Astrocyte (in vitro differentiated cells and primary cell): ENCODE measurements at places on chromosomes 11 and 22. TPM values are rescaled to one million over a fixed set of nuclear protein-coding genes. Genes with fewer than 3 reads are reported as not detected.

DNA sequence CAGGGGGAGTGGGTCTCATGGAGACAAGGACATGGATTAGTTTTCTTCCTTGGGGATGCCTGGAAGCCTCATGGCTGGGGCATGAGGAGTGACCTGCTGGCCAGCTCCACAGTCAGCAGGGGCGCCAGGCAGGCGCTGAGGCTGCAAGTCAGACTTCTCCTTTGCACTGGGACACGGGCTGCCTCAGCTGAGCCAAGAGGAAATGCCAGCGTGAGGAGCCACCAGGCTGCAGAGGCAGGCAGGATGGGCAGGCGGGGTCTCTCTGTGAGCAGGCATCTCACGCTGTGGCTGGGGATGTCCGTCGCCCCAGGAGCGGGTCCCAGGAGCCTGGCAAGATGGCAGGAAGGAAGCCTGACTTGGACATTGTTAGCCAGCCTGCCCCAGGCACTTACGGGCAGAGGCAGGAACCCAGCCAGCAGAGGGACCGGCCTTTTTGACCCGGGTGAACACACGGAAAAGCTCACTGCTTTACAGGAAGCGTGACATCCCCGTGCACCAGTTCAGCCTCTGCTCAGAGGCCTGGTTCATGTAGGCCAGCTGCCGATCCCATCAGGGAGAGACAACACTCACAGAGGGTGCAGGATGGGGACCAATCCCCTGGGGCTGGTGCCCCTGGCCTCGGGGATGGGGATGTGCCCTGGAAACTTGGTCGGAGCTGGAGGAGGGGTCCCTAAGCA lies 10.2 kb downstream of the GNB1L start:
- peak; percentile 31 for DNase-seq

DNA sequence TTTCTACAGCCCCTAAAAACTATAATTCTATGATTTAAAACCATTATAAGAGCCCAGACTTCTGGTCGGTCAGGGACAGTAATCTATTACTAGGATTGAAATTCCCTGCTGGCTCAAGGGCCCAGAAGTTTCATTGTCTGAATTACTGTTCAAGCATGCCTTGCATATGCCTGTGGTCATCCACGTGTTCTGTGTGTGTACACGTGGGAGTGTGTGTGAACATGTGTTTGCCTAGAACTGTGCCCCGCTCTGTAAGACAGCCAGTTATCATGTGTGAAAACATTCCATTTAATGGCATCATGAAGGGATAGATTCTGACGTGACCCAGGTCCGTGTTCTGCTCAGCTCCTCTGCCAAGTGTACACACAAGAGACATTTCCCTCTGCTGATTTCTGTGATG lies 189.3 kb upstream of the NECTIN1 start:
- no peak for DNase-seq

GRCh38 chr11:33942954-33943353 lies 51.1 kb upstream of the LMO2 start:
- DNase-seq, result peak; percentile 94

DNA sequence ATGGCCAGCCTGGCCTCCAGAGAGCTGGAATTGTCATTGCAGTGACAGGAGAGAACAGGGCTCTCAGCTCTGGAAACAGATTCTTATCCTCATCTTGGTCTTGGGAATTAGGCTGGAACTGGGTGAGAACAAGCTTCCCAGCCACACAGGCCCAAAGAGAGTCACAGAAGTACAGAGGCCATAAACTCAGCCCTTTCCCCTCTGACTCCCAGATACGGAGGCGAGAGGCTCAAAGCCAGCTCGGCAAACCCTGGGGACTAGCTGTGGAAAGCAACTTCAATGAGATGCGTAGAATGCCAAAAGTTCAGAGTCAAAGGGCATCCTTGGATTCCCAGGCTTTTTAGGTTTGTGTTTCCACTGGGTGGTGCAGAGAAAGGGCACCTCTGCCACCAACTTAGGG lies 14.3 kb upstream of the ABCC8 start:
- DNase-seq, result no peak

DNA sequence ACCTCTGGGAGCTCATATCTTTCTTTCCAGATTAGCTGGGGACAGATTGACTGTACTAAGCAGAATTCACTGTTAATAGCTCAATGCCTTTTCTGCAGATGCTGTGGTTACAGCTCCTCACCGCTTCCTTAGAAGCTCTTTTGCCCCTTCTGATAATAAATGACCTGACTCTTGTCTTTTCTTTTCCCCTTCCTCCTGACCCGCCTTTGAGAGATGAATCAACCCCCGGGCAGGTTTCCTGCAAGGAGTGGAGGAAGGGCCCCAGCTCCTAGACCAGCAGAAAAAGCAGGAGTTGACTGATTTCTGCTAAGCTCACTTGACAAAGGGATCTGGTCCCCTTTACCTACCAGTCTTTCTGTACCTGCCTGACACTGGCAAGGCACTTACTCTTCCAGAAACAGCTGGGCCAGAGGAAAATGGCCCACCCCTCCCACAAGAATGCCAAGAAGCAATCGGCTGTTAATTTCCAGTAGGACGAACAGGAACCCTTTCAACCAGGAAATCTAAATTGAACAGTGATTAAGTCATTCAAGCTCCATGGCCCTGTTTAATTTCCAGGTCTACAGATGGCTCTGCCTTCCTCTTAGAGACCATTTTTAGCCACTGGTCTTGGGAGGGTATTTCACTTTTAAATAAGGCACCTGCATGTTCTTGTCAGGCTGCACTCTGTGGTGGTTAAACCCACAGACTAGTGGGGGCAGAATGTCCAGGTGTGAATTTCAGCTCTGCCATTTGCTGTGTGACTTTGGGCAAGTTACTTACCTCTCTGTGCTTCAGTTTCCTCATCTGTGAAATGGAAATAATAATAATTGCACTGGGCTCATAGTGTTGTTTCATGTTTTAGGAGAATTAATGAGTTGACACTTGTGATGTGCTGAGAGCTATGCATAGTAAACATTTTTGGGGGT lies 67.5 kb downstream of the PRR5L start:
- peak; percentile 78 for DNase-seq

DNA sequence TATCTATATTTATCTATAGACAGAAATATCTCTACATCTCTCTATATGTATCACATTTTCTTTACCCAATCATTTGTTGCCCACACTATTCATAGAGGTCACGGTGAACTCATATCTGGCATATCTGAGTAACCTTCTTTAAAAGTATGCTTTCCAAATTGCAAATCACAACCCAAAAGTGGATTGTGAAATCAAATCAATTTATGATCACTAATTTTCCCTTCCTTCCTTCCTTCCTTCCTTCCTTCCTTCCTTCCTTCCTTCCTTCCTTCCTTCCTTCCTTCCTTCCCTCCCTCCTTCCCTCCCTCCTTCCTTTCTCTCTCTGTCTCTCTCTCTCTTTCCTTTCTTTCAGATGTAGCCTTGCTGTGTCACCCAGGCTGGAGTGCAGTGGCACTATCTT lies 448.0 kb upstream of the CCDC90B start:
- DNase-seq, result no peak

DNA sequence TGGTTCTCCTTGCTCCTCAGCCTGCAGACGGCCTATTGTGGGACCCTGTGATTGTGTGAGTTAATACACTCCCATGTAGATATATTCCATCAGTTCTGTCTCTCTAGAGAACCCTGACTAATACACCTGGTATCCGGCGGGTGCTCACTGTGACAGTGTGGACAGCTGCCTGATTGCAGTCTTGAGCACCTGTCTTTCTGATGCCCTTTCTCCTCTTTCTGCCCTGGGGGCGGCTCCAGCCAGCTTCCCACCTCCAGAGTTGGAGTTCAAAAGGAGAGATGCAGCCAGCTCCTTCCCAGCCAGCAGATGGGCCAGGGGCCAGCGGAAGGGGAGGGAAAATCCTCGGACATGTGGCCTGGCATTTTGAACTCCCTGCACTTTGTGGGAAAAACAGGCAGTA lies 15.0 kb downstream of the SMIM38 start:
- DNase-seq, result no peak

- no peak for DNase-seq
Observed at GRCh38 chr22:38462960-38463784, 4.7 kb upstream of the KDELR3 start.

GRCh38 chr11:96063053-96063452 lies 139.1 kb upstream of the MTMR2 start:
- no peak for DNase-seq

DNA sequence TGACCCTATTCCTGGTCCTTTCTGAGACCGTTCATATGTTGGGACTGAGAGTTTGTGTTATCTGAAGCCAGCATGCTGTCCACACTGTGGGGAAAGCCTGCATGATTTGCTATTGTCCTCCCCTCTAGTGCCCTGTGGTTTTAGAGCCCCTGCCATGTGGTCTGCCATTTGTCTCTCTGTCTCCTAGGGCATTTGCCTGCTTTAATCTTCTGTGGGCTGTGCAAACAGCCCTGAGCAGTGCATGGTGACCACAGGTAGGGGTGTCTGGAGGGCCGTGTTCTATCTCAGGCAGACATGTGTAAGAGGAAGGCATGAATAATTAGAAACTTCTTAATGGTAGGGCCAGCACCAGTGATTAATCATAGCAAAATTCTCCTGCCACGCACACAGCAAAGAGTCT lies 23.0 kb downstream of the AMPD3 start:
- peak; percentile 16 for DNase-seq

DNA sequence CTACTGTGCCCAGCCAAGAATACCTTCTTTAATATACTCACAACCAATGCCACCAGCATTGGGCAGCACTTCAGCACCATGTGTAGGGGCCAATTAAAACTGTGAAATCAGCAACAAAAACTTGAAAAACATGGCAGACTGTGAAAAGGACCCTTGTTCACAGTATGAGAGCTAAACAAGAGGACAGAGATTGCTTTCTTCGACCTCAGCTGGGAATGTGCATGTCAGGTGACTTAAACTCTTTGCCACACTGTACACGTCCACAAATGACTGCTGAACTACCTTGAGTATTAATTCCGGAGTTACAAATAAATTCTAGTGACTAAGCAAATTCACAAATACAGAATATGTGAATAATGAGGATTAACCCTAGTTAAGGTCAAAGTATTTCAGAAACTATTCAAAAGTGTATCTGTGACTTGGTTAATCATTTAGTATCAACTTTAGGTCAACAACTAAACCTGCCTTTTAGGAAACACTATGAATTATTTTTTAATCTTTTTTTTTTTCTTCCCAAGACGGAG lies 33.0 kb downstream of the DDX6 start:
- no peak for DNase-seq

DNA sequence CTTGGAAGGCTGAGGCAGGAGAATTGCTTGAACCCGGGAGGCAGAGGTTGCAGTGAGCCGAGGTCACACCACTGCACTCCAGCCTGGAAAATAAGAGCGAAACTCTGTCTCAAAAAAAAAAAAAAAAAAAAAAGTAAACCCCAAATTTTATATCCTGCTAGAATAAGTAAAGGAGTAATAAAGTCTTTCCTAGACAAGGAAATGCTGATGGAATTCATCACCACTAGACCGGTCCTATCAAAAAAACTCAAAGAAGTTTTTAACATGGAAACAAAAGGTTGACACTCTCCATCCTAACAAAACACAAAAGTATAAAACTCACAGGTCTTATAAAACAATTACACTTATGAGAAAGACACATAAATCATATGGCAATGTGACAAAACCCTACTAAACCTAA lies 213.9 kb downstream of the SBF2 start:
- DNase-seq, result no peak

DNA sequence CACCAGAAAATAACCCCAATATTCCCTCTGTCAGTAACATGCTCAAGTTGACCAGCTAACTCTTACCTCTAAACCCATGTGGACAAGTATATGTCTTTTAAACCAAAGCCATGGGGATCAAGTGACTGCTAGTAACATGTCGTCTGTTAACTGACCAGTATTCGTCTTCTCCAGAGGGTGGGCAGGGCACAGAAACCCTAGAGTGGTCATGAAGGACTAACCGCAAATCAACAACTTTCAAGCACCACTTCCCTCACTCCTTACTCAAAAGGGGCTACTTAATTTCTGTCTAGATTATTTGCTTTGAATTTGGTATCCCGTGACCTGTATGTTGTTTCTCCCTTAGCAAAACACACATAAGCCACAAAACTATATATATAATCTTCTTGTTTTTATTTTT lies 293.2 kb downstream of the SWAP70 start:
- DNase-seq, result no peak

DNA sequence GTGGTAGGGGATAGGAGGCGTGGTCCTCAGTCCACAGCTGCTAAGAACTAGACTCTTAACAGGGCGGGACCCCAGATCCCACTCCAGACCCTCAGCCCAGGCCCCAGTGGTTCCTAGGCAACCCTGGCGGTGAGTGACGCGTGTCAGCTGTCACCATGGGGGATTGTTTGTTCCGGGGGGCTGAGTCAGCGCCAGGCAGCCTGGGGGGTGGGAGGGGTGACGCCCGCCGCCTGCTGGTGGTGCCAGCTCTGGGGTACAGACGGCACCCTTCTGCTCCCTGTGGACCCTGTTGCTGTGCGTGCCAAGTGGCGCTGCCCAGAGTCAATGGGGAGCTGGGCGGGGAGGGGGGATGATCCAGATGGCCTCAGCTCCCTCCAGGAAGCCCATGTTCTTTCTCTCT lies 2.5 kb downstream of the CNIH2 start:
- DNase-seq, result no peak

- peak; percentile 50 for DNase-seq
Observed at GRCh38 chr11:78961937-78962701, 387.5 kb upstream of the NARS2 start.

DNA sequence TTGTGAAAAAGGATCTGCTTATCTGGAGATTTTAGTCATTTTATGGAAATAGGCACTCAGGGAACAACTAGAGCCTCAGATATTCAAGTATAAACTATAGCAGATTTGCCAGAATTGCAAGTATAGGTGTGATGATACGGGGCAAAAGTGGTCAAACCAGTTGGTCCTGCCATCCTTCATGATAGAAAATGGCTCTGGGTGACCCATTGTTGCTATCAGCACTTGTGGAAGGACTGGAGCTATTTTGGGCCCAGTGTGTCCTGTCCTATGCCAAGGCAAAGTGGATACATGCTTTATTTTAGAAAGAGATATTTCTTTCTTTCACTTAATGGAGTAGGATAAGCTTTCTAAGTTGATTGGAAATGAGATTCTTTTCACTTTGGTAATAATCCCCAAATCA lies 85.2 kb downstream of the PPP6R3 start:
- DNase-seq, result no peak

Gene FGF3
- total RNA-seq, result not detected in 2 replicates

Gene MYRF
- 39.5 and 53.9 TPM in 2 replicates for total RNA-seq

Gene PRODH
- 1.2 and 1.4 TPM in 2 replicates for total RNA-seq

Gene MIAT
- total RNA-seq, result 22.8 and 32.1 TPM in 2 replicates

Gene CHRNA10
- total RNA-seq, result 1.5 and 2.1 TPM in 2 replicates

Gene MYO18B
- 0.07 TPM in 2 replicates for total RNA-seq

Gene DGAT2
- 0.73 and 1.6 TPM in 2 replicates for total RNA-seq

Gene RTN4RL2
- 0.50 and 0.65 TPM in 2 replicates for total RNA-seq
